ENCODE measurements at places on chromosomes 6 and 20.

DNA sequence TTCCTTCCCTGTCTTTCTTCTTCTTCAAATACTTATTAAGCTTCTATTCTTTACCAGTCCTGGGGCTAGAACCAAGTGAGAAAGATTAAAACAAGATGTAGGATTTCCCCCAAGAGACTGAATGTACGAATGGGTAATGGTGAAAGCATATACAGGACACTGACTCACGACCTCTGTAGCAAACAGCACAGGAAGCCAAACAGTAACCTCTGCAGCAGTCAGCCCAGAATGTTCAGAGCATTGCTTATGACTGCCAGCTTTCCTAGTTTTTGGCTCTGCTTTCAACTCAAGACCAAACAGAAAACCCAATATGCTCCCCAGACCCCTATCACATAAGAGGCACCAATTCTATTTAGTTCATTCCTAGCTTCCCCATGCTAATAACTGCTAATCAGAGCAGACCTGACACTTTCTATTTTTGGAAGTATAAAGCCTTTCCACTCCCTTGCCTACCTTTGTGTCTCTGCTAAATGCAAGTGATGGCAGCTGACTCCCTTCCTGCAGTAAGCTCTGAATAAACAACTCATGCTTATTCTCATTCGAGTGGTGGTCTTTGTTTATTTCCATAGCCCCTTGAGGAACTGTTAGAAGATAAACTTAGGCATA is 690.6 kb downstream of the EPM2A start:
- DNase-seq, result peak; percentile 57

GRCh38 chr6:158801655-158802294 is 17.4 kb downstream of the EZR start:
- peak; percentile 52 for DNase-seq

- no peak for DNase-seq
Observed at GRCh38 chr20:40274912-40275533, 414.0 kb downstream of the MAFB start.

- DNase-seq, result no peak
Observed at GRCh38 chr6:150537893-150538292, 61.8 kb upstream of the PLEKHG1 start.

- DNase-seq, result no peak
Observed at GRCh38 chr6:33961691-33962090, 157.9 kb upstream of the MLN start.

GRCh38 chr6:140182821-140183220 is 808.4 kb upstream of the CITED2 start:
- no peak for DNase-seq

DNA sequence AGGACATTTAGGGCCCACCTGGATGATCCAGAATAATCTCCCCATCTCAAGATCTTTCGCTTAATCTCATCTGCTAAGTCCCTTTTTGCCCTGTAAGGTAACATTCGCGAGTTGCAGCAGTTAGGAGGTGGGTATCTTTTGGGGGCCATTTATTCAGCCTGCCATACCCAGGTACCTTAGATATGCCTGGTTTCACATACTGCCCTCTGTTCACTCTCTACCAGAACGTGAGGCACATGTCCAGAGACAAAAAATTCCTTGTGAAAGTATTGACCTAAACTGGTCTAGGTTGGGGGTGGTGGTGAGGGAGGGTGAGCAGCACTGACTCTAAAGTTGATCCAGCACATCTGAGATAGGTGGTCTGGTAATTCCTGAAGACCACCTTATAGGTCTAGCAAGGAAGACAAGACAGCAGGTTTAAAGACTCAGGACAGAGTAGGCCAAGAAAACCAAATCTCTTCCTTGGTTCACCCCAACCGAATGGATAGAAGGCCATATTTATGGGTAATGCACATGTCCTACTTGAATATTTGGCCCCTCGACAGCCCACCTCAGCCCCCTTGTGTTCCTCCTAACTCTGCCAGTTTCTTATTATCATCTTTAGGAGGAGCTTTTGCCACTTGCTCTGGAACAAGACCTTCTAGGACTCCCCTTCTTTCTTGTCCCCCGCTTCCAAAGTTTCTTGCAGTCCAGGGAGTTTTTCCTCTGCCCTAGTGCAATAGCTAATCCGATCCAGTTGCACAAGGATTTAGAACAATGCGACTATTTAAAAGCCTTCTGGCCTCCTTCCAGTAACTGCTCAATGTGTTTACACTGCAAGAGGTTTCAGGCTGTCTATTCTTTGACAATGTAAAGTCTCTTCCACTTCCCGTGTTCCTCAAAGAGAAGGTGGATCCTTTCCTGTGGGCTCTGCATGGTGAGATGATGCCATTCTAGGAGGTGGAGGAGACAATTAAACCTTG is 213.0 kb upstream of the LAMP5 start:
- DNase-seq, result peak; percentile 52

GRCh38 chr20:46850896-46851295 is 43.7 kb upstream of the EYA2 start:
- DNase-seq, result no peak

DNA sequence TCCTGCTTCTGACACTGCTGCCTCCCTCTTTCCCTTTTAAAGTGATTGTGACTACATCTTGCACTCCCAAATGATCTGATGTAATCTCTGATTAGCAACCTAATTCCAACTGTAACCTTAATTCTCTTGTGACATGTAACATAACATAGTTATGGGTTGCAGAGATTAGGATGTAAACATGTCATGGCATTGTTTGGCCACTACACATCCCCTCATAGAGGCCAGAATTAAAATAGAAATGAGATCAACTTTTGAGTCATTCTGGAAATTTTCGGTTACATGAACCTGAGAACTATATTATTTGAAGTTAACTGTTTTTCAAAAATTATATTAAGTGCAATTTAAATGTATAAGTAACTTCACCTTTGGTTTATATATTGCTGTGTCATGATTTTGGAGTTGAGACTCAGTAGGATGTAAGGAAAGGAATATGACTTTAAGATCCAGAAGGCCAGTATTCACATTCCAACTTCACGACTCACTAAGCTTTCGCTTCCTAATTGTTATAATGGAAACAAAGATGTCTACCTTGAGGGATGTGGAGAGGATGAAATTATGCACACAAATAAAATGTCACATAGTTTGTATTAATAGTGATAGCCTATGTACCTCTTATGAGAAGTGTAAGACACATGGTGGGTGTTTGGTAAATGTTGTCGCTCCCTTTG is 611.9 kb upstream of the MAP3K7 start:
- no peak for DNase-seq

- DNase-seq, result no peak
Observed at GRCh38 chr6:155078331-155078745, 83.2 kb downstream of the TIAM2 start.

GRCh38 chr6:88164061-88164460 is 2.1 kb downstream of the CNR1 start:
- no peak for DNase-seq

- no peak for DNase-seq
Observed at GRCh38 chr20:8587810-8588209, 455.7 kb downstream of the PLCB1 start.

- no peak for DNase-seq
Observed at GRCh38 chr6:36422714-36423100, 19.9 kb downstream of the PXT1 start.

All from NCI-H2171 treated with DMSO at 0.1 percent for 48 hours (cell line).